Activated T-cell treated with anti-CD3 and anti-CD28 coated beads, Interleukin-2, amount 50 U/mL, for 4 hours (primary cell): ENCODE measurements at places on chromosomes 2 and 18.

GRCh38 chr2:73610111-73610510, 32.1 kb downstream of the NAT8 start:
- no peak for DNase-seq

DNA sequence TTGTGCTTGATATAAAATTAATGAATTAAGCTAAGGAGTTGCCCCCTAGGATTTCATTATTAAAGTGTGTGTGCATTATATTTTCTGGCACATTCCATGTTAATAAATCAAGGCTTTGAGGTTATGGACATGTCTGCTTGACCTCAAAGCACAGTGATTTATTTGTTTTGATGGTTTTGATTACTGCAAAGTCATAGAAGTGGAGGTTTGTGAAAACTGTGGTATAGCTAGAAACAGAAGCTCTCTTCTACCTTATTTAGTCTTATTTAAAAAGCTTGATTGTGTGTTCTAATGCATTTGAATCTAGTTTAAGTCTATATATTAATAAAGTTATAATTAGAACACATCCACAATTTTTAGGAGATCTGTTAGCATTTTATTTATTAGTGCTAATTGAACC, 32.2 kb downstream of the DOK6 start:
- DNase-seq: no peak

DNA sequence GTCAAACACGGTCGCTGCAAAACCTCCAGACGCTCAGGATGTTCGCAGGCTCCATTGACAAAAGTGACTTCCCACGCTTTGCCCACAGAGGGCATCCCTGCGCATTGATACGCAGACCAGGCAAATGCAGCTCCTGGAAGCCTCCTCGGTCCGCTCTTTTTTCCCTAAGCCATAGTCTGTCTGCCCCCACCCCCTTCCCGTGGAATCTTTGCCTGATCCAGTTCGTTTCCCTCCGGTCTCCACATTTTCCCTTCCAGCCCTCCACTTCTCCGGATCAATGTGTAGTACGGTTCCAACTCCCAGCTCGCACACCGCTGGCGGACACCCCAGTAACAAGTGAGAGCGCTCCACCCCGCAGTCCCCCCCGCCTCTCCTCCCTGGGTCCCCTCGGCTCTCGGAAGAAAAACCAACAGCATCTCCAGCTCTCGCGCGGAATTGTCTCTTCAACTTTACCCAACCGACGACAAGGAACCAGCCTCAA, at the start of gene DCC:
Gene DCC (plus strand): TSS at position 307 of the 481 bp plus-strand sequence. CDS start 591 bp downstream, outside the sequence.
- no peak for DNase-seq

- no peak for DNase-seq
Observed at GRCh38 chr2:226336283-226336682, 463.3 kb downstream of the IRS1 start.

DNA sequence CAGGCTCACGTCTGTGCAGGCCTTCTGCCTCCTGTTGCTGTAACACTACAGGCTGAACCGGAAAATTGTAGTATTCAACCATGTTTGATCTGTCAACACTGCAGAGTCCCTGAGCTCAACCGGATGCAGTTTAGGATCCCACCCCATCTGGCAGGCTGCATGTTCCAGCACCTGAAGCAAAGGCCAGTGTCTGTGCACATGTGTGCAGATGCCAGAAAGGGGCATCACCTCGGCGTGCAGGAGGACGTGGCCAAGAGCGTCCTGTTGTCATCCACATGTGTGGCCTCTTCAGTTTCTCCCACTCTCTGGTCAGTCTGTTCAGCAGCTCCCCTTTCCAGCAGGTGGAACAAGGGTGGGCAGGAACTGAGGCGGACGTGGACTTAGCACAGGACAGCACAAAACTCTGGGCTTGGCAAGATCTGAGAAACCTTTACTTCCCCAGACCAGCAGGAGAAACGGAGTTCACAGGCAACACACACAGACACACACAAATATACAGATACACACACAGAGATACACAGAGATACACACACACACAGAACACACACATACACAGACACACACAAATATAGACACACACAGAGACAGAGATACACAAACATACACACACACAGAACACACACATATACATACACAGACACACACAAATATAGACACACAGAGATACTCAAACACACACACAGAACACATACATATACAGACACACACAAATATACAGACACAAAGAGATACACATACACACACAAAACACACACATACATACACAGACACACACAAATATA, 111.3 kb downstream of the NDUFA10 start:
- DNase-seq: no peak

- no peak for DNase-seq
Observed at GRCh38 chr2:101912545-101912944, 79.2 kb upstream of the IL1R2 start.

GRCh38 chr2:42850016-42850805, 57.8 kb upstream of the HAAO start:
- DNase-seq: no peak

- no peak for DNase-seq
Observed at GRCh38 chr18:7094427-7094826, 23.2 kb downstream of the LAMA1 start.

DNA sequence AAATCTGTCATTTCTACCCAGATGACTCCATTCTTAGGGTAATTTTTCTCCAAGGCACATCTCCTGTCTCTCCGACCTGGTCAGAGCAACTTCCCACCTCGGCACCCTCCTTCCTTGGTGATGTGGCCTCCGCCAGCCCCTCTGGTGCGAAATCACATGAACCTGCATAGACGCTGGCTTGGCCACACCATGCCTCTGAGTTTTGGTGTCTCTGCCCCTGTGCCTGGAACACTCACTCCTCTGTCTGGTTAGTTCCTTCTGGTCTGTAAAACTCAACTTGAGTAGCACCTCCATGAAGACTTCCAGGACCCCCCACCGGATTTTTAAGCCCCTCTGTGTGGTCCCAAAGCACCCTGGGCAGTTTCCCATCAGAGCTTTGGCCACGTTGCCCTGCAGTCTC, 83.2 kb upstream of the OTOS start:
- DNase-seq: no peak

GRCh38 chr2:220506466-220506865, 879.0 kb downstream of the SLC4A3 start:
- no peak for DNase-seq

- DNase-seq: no peak
Observed at GRCh38 chr2:6955511-6956136, 38.4 kb downstream of the RNF144A start.

DNA sequence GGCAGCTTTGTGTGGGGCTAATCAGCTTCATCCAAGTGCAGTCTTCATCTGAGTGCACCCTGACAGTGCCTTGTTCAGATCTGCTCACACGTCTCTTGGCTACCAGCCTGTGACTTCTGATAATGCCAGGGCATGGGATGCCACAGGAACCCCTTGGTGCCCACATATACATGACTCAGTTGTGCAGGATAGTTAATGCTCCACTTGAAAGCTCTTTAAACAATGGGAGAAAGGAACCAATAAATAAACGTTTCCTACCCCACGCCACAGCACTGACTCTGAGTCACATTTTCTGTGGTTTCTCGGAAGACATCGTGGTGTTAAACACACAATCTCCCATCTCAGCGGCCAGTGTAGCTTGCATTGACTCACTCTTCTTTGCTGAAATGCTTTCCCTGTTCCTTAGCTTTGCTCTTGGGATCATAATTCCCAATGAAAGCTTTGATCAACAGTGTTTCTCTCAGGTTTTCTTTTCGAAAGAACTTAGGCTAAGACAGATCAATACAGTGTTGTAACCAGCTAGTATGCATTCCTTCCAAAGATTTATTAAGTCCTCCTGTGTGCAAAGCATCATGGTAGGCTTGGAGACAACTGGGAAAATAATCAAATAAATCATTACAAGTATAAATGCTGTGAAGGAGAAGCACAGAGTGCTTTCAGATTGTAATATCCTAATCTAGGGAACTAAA, 142.0 kb downstream of the COPS8 start:
- no peak for DNase-seq

DNA sequence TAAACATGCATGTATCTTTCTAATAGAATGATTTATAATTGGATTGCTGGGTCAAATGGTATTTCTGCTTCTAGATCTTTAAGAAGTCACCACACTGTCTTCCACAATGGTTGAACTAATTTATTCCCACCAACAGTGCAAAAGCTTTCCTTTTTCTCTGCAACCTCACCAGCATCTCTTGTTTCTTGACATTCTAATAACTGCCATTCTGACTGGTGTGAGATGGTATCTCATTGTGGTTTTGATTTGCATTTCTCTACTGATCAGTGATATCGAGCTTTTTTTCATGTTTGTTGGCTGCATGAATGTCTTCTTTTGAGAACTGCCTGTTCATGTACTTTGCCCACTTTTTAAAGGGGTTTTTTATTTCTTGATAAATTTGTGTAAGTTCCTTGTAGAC, 182.5 kb downstream of the ANKRD44 start:
- no peak for DNase-seq

GRCh38 chr2:160630801-160631590, 137.4 kb upstream of the RBMS1 start:
- no peak for DNase-seq

- DNase-seq: no peak
Observed at GRCh38 chr2:178119179-178119922, 7.1 kb downstream of the RBM45 start.

GRCh38 chr18:8536922-8537321, 72.3 kb upstream of the RAB12 start:
- DNase-seq: no peak

DNA sequence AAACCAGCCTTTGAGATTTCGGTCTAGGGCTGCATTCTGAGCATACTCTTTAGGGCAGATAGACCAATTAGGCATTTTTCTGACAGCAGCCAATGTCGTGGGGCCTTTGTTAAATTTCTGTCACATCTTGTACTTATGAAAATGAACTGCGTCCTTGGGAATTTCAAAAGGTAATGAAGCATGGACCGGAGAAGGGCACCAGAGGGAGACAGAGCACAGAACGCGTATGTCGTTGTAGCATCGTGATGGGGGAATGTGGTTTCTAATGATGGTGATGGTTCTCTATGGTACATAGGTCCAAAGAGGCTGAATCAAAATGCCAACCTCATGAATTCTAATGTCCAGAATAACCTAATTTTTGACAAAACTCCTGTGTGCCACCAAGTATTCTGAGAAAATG, 483.9 kb upstream of the CRIM1 start:
- DNase-seq: no peak
